Dermis blood vessel endothelial cell (primary cell): ENCODE measurements at places on chromosomes 12 and 14. TPM values are rescaled to one million over a fixed set of nuclear protein-coding genes. Genes with fewer than 3 reads are reported as not detected.

The ZCCHC8 gene
- total RNA-seq, result 15.0 and 20.1 TPM in 2 replicates

The TMEM132D gene
- total RNA-seq, result not detected in 2 replicates

The MSI1 gene
- total RNA-seq, result not detected in 2 replicates

The GLS2 gene
- 0.28 and 0.51 TPM in 2 replicates for total RNA-seq

The AMN1 gene
- 17.5 and 18.1 TPM in 2 replicates for total RNA-seq

The TMEM229B gene
- total RNA-seq, result 1.1 and 1.4 TPM in 2 replicates

The MYF5 gene
- not detected in 2 replicates for total RNA-seq

The KCNK13 gene
- total RNA-seq, result 0.05 TPM in 1 of 2 replicates, not detected in the other

The SOX5 gene
- 0.33 and 0.51 TPM in 2 replicates for total RNA-seq

The SLC10A1 gene
- not detected in 2 replicates for total RNA-seq

The STXBP6 gene
- total RNA-seq, result 4.9 and 18.9 TPM in 2 replicates

The KRT5 gene
- total RNA-seq, result 0.42 and 2.7 TPM in 2 replicates

The NTN4 gene
- 469 and 711 TPM in 2 replicates for total RNA-seq

The GPR137C gene
- total RNA-seq, result 1.4 and 2.2 TPM in 2 replicates
